ENCODE measurements at places on chromosomes 6 and 20.
A peak's percentile ranks its signal among the peaks of the same experiment; 100 is the strongest.

DNA sequence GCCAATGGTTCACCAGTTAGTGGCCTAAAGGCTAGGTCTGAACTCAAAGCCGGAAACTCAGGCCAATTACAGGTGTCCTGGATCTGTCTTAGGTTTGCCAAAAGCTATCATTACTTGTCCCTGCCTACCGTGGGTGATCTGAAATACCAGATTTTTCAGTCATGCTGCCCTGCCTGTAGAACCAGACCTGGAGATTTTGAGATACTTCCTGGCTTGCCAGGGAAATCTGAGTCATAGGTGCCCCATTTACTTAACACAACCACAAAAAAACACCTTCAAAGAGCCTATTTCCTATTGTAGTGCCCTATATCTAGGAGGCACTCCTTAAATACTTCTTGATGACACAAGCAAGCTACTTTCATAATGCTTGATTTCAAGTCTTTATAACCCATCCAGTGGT, 13.9 kb upstream of the RANBP9 start:
- no peak for DNase-seq

GRCh38 chr6:288866-289265, 3.4 kb upstream of the DUSP22 start:
- no peak for DNase-seq

DNA sequence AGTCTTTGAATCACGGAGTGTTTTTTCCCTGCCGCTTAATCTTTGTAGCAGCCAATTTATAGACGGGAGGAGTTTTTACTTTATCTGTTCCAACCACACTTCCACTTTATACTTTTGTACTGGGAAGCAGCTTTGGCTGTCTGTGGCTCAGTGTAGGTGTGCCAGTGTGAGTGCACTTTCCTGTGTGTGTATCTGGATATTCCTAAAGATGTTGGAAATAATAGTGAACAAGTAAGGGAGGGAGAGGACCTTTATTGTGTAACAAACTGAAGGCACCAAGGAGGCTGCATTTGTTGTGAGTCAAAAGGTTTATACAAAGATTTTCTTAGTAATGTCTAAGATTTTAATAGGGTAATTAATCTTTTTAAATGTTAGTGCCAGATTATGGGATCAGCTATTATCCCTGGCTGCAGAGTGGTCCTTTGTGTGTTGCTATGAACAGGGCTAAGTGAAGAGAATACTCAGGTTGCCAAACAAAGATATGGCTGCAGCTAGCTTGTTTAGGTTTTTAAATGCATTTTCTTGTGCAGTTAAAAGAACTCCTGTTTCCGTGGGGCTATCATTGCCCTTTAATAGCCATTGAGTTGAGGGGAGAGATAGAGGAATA, 226.3 kb downstream of the RNF144B start:
- DNase-seq: peak; percentile 4

GRCh38 chr6:8881663-8882062, 446.3 kb upstream of the SLC35B3 start:
- DNase-seq: no peak
